ENCODE measurements at places on chromosomes 2 and 18. TPM values are rescaled to one million over a fixed set of nuclear protein-coding genes. Genes with fewer than 3 reads are reported as not detected.

The NEU2 gene
- total RNA-seq: not detected

The GALNT5 gene
- total RNA-seq: not detected

The MYOM1 gene
- 0.27 TPM for total RNA-seq

The SLC14A1 gene
- not detected for total RNA-seq

The TMEM131 gene
- total RNA-seq: 36.7 TPM

The RTN4 gene
- 243 TPM for total RNA-seq

The UGT1A8 gene
- total RNA-seq: 0.09 TPM

The PLCL1 gene
- total RNA-seq: not detected

The DLGAP1 gene
- total RNA-seq: 21.5 TPM

The PIKFYVE gene
- total RNA-seq: 34.9 TPM

The VIL1 gene
- total RNA-seq: 83.1 TPM

The COX5B gene
- total RNA-seq: 211 TPM

The ARHGEF33 gene
- total RNA-seq: 1.1 TPM

The VWA3B gene
- total RNA-seq: 0.38 TPM

The PLEK gene
- total RNA-seq: not detected

The LYPD1 gene
- 5.9 TPM for total RNA-seq

The RPRM gene
- 33.8 TPM for total RNA-seq

The CNDP1 gene
- not detected for total RNA-seq

The CRACDL gene
- 0.27 TPM for total RNA-seq

The SPDYA gene
- total RNA-seq: 0.54 TPM

The NPAS2 gene
- 1.1 TPM for total RNA-seq

The KIAA2012 gene
- 0.86 TPM for total RNA-seq

The CCDC68 gene
- 0.80 TPM for total RNA-seq

The PPP1R1C gene
- total RNA-seq: 1.2 TPM

The TMEM17 gene
- 3.2 TPM for total RNA-seq

The CNNM3 gene
- 33.1 TPM for total RNA-seq

The EN1 gene
- total RNA-seq: not detected

The PJVK gene
- 5.5 TPM for total RNA-seq

The MAP2 gene
- total RNA-seq: 1.8 TPM

The TMEFF2 gene
- not detected for total RNA-seq

The IL36B gene
- total RNA-seq: not detected

The CPSF3 gene
- total RNA-seq: 85.8 TPM

The MDH1B gene
- total RNA-seq: 1.5 TPM

The CXCR1 gene
- not detected for total RNA-seq

The PAX8 gene
- total RNA-seq: not detected
